Activated CD4-positive, alpha-beta T cell treated with anti-CD3 and anti-CD28 coated beads, Interleukin-2, amount 50 U/mL, for 4 hours (primary cell): ENCODE measurements at places on chromosomes 11 and 22.
A peak's percentile ranks its signal among the peaks of the same experiment; 100 is the strongest.

DNA sequence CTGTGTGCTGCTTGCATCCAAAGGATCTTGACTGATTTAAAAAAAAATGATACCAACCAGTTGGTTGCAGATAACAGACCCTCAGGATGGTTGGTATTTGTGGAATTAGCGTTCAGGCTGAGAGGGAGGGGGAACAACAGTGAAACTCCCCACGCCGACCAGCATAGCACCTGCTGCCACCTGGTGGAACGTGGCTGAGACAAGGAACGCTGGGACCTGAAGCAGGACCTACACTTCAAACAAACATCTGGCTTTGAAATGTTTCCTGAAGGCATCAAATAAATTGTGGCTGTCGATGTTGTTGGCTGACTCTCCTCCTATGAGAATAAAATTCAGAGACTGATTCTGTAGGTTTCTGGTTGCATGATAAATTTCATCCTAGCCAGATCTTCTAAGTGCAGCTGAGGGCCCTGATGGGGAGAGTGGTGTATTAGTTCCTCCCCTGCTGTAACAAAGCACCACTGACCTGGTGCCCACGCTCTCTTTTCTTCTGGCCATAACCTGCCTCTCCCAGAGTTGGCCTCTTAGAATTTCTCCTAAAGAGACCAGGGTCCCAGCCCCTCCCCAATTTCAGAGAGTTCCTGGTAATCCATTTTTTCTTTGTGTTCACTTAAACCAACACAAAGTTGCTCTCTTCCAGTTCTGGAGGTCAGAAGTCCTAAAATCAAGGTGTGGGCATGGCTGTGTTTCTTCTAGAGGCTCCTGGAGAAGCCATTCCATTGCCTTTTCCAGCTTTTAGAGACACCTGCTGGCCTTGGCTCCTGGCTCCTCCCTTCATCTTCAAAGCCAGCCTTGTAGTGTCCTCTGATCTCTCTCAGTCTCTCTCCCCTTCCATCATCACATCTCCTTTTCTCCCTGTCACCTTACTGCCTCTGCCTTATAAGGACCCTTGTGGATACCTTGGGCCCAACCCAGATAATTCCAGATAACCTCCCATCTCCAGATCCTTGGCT, 17.3 kb downstream of the APOL2 start:
- peak; percentile 42 for DNase-seq

DNA sequence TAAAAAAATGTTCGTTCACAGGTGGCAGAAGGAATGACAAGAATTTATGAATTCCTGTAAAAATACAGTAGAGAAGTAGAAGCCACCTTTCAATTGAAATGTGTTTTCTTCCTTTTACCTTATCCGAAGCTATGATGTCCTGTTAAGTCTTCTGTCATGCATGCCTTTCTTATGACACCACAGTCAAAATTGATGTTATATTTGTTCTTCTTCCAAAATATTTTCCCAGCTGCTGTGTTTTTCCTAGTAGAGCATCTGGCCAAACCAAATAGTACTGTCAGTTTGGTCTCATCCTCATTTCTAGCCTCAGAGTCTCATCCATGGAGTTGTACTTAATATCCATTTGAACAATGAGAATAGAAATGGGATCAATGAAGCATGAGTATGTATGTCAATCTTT, 206.1 kb downstream of the PGR start:
- DNase-seq = no peak

DNA sequence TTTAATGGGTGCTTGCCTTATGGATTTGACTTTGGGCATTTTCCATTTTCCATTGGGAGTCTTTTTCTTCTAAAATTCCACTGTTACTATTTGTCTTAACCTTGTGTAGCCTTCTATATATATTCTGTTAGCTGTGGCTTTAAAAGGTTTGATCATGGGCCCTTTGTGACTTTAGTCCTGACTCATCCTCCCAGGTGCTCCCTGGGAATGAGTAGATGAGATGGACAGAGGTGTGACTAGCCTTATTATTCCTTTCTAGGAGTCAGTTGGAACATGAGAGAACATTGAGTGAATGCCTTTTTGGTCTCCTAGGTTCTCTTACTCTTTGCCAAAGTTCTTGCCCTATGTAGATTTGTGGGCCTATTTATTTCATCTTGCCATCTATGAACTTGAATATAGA, 39.0 kb downstream of the DDX10 start:
- DNase-seq = no peak

GRCh38 chr11:64000026-64000739, 13.9 kb downstream of the OTUB1 start:
- DNase-seq = peak; percentile 57

GRCh38 chr11:86932259-86932585, 23.0 kb downstream of the FZD4 start:
- no peak for DNase-seq

- no peak for DNase-seq
Observed at GRCh38 chr11:76801225-76801624, 18.1 kb downstream of the TSKU start.

DNA sequence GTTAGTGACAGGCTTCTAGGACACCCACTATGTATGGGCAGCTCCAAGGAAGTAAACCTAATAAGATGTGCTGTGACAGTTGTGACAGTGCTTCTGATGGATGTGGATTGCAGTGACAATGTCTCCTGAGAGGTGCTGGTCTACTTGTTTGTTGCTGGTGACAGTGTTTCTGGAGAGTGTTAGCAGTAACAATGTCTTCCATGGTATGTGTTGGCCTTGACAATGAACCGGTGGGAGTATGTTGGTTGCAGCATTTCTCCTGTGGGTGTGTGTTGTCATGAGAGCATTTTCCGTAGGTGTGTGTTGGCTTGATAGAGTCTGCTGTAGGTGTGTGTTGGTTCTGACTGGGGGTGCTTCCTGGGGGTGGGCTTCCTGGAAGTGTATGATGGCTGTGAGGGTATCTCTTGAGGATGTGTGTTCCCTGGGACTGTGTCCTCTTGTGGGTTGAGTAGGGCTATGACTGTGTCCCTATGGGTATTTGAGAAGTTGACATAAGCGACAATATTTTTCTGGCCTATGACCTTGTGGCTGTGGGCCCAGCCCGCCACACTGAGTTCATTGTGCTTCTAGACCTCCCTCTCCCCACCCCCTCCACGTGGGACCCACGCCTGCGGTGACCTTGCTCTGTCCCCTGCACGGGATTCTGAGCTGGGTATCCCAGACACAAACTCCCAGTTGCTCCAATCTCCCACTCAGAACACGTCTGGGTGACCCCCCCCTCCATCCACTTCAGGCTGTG, 1.2 kb downstream of the DCHS1 start:
- DNase-seq = no peak

DNA sequence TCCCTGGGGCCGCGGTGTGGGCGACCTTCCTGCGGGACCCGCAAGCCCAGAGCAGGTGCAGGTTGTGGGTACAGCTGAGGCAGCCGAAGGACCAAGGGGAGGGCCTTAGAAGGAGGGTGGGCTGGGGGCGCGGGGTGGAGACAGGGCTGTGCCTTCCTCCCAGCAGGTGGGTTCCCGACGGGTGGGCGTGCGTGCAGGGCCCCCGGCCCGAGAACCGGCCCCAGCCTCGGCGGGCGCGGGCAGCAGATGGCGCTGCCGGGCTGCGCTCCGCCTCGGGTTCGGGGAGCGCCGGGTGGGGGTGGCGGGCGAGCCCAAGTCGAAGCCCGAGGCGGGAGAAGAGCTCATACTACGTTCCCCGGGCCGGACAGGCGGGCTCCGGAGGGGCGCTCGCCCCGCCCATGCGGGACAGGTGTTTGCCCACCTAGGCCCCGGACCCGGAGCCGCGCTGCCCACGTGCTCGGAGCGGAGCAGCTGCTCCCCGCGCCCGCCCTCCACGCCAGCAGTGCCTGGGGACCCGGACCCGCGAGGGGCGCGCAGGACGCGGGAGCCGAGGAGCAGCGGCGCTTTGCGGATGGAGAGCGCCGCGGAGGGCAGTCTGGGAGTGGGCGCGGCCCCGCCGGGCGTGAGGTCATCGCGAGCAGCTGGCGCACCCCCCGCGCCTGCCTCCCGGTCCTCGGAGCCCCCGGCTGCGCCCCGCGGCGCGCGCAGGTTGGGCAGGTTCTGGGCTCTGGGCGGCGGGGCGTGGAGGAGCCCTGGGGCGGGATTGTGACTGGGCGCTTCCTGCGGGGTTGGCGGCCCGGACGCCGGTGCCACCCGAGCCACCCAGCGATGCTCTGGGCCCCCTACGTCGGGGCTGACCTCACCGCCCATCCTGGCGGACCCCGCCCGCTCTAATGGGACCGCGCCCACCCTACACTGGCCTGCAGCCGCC, 25.3 kb downstream of the DUSP8 start:
- DNase-seq = peak; percentile 37

DNA sequence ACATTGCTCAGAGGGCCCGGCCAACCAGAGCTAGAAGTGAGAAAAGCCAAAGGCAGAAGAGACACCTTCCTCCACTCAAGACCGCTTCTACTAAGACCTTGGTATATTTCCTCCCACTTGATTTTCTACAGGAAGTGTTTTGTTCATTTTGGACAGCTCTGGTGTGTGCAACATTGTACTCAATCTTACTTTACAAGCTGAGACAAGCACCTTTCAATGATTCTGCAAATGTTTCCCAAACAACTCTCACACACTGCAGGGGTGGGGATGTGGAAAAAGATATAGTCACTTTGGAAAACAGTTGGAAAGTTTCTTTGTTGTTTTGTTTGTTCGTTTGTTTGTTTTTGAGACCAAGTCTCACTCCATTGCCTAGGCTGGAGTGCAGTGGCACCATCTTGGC, 15.7 kb downstream of the MYO18B start:
- no peak for DNase-seq

GRCh38 chr11:6705905-6706535, 22.9 kb upstream of the MRPL17 start:
- peak; percentile 38 for DNase-seq

DNA sequence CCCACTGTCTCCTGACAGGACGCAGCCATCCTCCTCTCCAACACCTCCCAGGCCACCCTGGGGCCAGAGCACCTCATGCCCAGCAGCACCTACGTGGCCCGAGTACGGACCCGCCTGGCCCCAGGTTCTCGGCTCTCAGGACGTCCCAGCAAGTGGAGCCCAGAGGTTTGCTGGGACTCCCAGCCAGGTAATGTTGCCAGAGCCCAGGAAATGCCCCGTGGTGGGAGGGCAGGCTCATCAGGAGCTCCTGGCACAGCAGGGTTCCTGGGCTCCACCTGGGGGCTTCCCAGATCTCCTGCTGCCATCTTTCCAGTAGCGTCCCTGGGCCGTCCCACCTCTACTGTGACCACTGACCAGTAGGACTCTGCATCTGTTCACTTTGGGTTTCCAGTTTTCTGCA, 16.2 kb downstream of the CSF2RB start:
- DNase-seq = no peak

DNA sequence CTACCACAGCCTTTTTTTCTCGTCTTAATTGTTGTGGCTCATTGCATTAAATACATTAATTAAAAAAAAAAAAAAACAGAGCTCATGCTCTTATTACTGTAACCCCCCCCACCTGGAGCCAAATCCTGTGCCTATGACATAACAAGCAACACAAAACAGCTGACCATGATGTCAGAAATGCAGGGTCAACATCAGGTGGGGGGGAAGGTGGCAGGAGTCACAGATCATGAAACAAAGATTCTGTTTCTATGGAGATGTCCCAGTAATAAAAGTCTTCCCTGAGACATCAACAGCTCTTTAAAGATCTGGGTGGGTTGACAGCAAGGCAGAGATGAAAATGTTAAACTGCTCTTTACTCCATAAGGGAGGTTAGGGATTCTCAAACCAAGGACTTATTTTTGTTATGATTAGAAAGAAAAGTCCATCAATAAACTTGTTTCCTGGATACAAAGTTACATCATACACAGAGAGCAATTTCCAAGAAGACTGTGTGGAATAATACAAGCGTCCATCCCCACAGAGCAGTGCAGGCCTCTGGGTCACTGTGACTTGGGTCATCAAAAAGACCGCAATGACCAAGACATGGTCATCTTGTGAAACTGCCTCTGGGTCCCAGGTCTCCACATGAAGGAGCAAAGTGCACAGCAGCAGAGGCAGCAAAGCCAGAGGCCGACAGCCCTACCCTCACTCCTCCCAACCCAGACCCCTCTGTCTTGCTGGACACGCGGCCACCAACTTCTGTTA, 42.7 kb upstream of the CYP2D6 start:
- no peak for DNase-seq

- DNase-seq = peak; percentile 54
Observed at GRCh38 chr22:20979243-20979809, 2.8 kb upstream of the LZTR1 start.

DNA sequence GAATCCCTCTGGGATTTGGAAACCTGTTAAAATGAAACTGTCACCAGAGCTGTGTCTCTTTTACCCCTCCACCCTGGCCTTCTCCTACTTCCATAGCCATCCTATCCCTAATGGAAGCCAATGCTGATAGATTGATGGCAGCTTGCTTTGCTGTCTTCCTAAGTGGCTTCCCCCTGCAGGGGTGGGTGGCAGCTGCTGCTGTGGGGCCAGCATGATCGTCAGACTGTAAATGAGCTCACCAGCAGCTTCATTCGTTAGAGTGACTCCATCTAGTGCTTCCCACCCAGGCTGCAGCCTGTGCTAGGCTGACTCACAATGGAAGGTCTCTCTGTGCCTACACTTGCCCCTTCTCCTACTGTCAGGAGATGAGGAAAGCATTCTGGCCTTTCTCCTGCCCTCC, 311.0 kb downstream of the BUD13 start:
- DNase-seq = no peak

- DNase-seq = no peak
Observed at GRCh38 chr11:96424693-96425092, 34.9 kb downstream of the JRKL start.

- no peak for DNase-seq
Observed at GRCh38 chr11:20178976-20179375, 18.7 kb upstream of the DBX1 start.

GRCh38 chr22:45477366-45478107, 25.1 kb upstream of the FBLN1 start:
- DNase-seq = no peak

DNA sequence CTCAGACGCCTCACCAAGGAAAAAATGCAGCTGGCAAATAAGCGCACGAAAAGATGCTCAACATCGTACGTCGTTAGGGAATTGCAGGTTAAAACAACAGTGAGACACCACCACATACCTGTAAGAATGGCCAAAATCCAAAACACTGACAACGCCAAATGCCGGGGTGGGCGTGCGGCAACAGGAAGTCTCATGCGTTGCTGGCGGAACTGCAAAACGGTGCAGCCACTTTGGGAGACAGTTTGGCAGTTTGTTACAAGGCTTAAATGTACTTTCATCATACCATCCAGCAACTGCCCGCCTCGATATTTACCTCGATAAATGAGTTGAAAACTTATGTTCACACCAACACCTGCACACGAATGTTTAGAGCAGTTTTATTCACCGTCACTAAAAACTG, 7.5 kb upstream of the CTSD start:
- DNase-seq = no peak

GRCh38 chr11:62856333-62856895, 17.0 kb upstream of the WDR74 start:
- no peak for DNase-seq

DNA sequence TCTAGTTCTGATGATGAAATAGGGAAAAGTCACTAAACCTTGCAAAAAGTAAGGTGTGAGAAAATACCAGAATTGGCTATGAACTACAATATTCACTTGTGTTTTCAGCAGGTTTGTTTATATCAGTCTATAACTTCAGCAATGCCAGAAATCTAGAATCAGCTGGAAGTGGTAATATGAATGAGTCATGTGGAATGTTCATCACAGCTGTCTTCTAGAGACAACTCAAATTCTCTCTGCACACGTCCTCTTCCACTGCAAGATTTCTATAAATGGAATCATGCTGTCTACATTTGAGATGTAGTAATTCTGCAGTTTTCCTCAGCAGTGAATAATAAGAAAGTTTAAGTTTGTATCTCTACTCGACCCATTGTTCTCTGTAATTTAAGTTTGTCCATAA, 89.9 kb downstream of the OR4A15 start:
- no peak for DNase-seq
